ENCODE measurements at places on chromosomes 5 and 9. TPM values are rescaled to one million over a fixed set of nuclear protein-coding genes. Genes with fewer than 3 reads are reported as not detected.

The KCNMB1 gene
- not detected for total RNA-seq

DNA sequence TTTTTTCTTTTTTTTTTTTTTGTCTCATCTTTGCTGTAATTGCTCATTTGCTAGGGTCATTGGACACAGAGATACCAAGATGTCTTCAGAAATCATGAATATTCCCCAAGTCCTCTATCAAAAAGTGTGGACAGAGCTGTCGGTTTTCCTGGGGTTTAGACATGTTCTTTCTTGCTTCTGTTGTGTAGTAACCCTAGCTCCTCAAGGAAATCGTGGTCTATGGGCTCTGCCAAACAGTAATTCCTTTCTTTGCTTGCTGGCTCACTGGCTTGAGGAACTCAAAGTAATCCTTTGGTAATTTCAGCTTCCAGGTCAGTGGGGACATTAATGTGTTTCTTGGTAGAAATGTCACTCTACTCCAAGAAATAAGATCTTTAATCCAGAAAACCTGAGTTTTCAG is 101.7 kb downstream of the TMC1 start:
- H3K4me3 ChIP-seq, result no peak overlapping the region
- H3K4me1 ChIP-seq, result no peaks in the 10 kb centered on the region
- H3K27ac ChIP-seq, result no peak overlapping the region
- no peaks in the 10 kb centered on the region for H3K36me3 ChIP-seq
- no peaks in the 10 kb centered on the region for H3K27me3 ChIP-seq

GRCh38 chr5:33891788-33892619 is at the start of gene ADAMTS12:
ADAMTS12 (minus strand) TSS chr5:33891990; CDS start chr5:33891856, 134 bp downstream.
- H3K4me3 ChIP-seq, result peak within 1 kb of the TSS; percentile 23
- DNase-seq, result no peak
- peaks cover 56% of the 10 kb centered on the region for H3K27me3 ChIP-seq
- H3K36me3 ChIP-seq, result no peaks in the 10 kb centered on the region

The PCDHGB1 gene
- 7.6 TPM for total RNA-seq

GRCh38 chr9:116366241-116366640 is 212.7 kb downstream of the PAPPA start:
- H3K4me3 ChIP-seq, result no peak overlapping the region
- peaks cover 17% of the 10 kb centered on the region for H3K4me1 ChIP-seq
- DNase-seq, result no peak

DNA sequence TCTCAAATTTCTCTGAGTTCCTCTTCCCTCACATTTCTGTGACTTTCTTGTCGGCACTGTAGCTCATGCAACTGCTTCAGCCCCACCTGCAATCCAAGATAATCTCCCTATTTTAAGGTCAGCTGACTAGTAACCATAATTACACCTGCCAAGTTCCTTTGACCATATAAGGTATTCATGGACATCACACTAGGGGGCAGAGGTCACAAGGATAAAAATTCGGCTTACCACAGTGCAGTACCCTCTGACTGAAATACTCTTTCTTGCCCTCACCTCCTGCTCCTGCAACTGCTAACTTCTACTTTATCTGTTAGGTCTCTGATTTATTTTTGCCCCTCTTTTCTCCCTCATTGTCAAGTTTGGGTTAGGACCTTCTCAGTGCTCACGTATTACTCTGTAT is 144.2 kb downstream of the GDNF start:
- H3K4me3 ChIP-seq, result no peak overlapping the region
- H3K27me3 ChIP-seq, result no peaks in the 10 kb centered on the region
- no peaks in the 10 kb centered on the region for H3K36me3 ChIP-seq
- DNase-seq, result no peak
- H3K4me1 ChIP-seq, result no peaks in the 10 kb centered on the region

The FTMT gene
- total RNA-seq, result not detected

GRCh38 chr5:138541511-138542179 is 1.4 kb downstream of the ETF1 start:
- DNase-seq, result no peak
- peaks cover 28% of the 10 kb centered on the region for H3K4me1 ChIP-seq
- peak overlapping the region; percentile 87 for H3K4me3 ChIP-seq
- peak overlapping the region; percentile 99 for H3K27ac ChIP-seq
- peaks cover 34% of the 10 kb centered on the region for H3K36me3 ChIP-seq
- H3K27me3 ChIP-seq, result no peaks in the 10 kb centered on the region

- no peaks in the 10 kb centered on the region for H3K36me3 ChIP-seq
- DNase-seq, result no peak
- H3K27ac ChIP-seq, result peak overlapping the region; percentile 70
- no peaks in the 10 kb centered on the region for H3K27me3 ChIP-seq
- H3K4me1 ChIP-seq, result peaks cover 54% of the 10 kb centered on the region
These were observed 50.6 kb downstream of the SHB start for GRCh38 chr9:38018241-38018957.

The RPL35 gene
- total RNA-seq, result 1,637 TPM

DNA sequence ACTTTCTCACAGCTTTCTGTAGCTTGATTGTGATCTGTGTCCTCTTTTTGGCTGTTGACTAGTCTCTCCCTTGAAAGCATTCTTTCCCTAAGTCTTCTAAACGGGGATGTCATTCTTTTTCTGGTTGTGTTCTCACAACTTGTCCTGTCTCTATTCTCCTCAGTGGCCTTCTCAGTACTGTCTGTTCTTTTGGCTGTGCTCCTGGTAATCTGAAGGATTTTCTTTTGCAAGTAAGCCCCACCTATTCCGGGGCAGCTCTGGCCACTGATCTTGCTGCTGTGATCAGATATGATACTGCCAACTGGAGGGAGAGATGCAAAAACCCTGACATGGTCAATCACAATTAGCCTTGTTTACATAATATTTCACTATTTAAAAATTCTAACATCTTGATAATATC is 172.2 kb downstream of the CDC42SE2 start:
- no peak overlapping the region for H3K4me3 ChIP-seq
- H3K4me1 ChIP-seq, result no peaks in the 10 kb centered on the region
- H3K27ac ChIP-seq, result no peak overlapping the region
- H3K36me3 ChIP-seq, result peaks cover 36% of the 10 kb centered on the region
- no peaks in the 10 kb centered on the region for H3K27me3 ChIP-seq

DNA sequence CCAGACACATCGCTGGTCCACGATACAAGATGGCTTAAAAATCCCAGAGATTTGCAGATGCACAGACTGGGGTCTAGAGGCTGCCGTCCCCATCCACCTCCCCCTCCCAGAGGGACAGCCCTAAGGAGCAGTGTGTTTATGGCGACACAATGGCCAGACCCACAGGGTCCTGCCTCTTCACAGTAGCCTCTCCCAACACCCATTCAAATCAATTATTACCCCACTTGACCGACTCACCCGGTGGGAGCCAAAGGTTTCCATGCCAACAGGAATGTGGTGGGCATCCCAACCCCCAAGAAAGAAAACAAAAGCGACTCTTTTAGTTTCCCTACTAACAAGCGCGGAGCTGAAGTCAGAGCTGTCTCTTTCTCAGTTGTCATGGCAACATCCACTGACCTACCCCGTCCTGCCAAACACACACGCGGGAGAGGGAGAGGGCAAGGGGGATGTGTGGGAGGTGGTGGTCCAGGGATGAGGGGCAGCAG is 209.0 kb downstream of the TTLL11 start:
- no peaks in the 10 kb centered on the region for H3K27me3 ChIP-seq
- H3K36me3 ChIP-seq, result no peaks in the 10 kb centered on the region
- no peak overlapping the region for H3K4me3 ChIP-seq
- no peak overlapping the region for H3K27ac ChIP-seq

DNA sequence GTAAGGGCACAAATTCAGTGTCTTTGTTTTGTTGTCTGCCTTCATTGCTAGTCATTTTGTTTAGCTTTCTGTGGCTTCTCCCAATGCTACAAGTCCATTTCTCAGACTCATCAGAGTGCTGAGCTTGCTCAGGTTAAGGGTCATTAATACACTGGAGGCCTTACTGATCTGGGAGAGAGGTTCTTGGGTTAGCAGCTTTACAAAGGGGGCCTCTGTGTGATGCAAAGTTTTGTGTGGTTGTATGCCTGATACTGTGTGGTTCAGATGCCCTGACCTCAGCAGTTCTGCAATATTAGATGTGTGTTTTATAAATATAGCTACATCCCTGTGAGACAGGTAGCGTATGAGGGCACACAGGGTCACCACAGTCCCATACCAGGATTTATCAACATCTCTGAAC is 34.8 kb upstream of the SMARCA2 start:
- H3K4me3 ChIP-seq, result no peak overlapping the region
- no peaks in the 10 kb centered on the region for H3K4me1 ChIP-seq
- no peak overlapping the region for H3K27ac ChIP-seq
- DNase-seq, result no peak
- H3K36me3 ChIP-seq, result no peaks in the 10 kb centered on the region

GRCh38 chr5:83988293-83988685 is 267.6 kb upstream of the HAPLN1 start:
- no peak overlapping the region for H3K27ac ChIP-seq
- H3K4me3 ChIP-seq, result no peak overlapping the region
- DNase-seq, result no peak
- H3K36me3 ChIP-seq, result no peaks in the 10 kb centered on the region

DNA sequence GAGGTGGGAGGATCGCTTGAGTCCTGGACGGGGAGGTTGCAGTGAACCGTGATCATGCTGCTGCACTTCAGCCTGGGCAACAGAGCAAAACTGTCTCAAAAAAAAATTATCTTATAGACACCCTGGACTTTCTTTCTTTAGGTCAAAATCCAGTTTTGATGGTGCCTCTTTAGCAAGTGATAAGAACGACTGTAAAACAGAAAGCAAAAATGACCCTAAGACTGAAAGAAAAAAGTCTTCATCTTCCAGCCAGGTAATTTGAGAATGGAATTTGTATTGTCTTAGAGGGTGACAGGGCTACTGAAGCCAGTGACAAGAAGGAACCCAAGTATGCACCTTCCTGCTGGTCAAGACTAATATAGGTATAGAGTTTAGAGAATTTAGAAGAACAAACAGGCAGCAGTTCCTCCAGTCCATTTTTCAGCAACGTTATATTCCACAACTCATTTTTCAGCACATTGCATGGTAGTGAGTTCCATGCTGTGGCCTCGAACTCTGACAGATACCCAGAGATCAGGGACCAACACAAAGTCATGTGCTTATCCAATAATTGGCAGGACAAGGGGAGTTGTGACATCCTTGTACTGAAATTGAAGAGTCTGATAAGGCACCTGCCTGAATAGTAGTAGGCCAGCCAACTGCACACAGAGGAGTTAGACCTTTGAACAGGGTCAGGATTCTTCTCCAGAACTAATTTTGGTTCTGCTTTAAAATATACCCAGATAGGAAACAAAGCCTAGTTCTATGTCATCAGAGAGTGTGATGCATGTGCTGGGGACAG is 46.5 kb downstream of the GRAMD2B start:
- no peaks in the 10 kb centered on the region for H3K4me1 ChIP-seq
- no peak overlapping the region for H3K27ac ChIP-seq
- no peak overlapping the region for H3K4me3 ChIP-seq
- H3K27me3 ChIP-seq, result no peaks in the 10 kb centered on the region
- DNase-seq, result no peak

DNA sequence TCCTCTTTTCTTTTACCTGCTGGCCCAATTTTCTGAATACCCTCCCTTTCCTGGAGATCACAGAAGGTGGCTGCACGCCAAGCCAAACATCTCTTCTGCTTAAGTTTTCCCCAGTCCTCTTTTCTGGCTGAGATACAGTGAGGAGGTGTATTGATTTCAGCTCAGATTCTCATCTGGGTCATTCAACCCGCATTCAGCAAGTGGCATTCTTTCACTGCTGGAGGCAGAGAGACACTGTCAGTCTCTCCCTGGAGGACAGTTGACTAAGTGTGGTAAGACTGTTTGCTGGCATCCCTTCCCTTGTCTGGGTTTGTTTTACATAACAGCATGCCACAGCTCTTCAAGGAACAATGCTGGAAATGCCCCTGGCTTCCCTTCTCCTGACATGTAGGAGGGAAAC is 60.5 kb downstream of the GABRG2 start:
- no peak overlapping the region for H3K27ac ChIP-seq
- no peaks in the 10 kb centered on the region for H3K36me3 ChIP-seq
- no peak for DNase-seq

- no peaks in the 10 kb centered on the region for H3K36me3 ChIP-seq
- H3K4me3 ChIP-seq, result peak overlapping the region; percentile 71
- no peak for DNase-seq
- H3K27me3 ChIP-seq, result no peaks in the 10 kb centered on the region
These were observed 819 bp downstream of the LSM11 start for GRCh38 chr5:157744051-157745011.

- H3K27me3 ChIP-seq, result no peaks in the 10 kb centered on the region
- H3K36me3 ChIP-seq, result no peaks in the 10 kb centered on the region
- peaks cover 6% of the 10 kb centered on the region for H3K4me1 ChIP-seq
- no peak for DNase-seq
- H3K4me3 ChIP-seq, result no peak overlapping the region
These were observed 103.3 kb downstream of the ESM1 start for GRCh38 chr5:54882101-54882500.

The TMEM252 gene
- total RNA-seq, result not detected

DNA sequence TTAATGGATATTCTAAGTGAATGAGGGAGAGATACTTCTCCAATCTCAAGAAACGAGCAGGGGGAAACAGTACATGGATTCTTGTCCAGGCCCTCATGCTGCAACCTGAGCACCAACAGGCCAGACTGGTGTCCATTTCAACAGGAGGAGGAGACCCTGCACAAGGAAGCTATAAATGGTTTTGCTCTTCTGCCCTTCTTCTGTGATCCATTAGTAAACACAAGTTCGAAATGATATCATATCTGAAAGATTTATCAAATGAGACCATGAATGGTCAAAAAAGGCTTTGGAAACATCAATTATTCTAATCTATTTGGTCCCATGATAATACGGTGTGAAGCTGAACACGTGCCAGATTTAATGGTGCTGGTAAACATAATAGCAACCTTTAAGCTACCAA is 109.8 kb downstream of the NR6A1 start:
- peaks cover 31% of the 10 kb centered on the region for H3K4me1 ChIP-seq
- peak overlapping the region; percentile 83 for H3K27ac ChIP-seq
- no peak for DNase-seq
- no peaks in the 10 kb centered on the region for H3K27me3 ChIP-seq
- H3K36me3 ChIP-seq, result no peaks in the 10 kb centered on the region

DNA sequence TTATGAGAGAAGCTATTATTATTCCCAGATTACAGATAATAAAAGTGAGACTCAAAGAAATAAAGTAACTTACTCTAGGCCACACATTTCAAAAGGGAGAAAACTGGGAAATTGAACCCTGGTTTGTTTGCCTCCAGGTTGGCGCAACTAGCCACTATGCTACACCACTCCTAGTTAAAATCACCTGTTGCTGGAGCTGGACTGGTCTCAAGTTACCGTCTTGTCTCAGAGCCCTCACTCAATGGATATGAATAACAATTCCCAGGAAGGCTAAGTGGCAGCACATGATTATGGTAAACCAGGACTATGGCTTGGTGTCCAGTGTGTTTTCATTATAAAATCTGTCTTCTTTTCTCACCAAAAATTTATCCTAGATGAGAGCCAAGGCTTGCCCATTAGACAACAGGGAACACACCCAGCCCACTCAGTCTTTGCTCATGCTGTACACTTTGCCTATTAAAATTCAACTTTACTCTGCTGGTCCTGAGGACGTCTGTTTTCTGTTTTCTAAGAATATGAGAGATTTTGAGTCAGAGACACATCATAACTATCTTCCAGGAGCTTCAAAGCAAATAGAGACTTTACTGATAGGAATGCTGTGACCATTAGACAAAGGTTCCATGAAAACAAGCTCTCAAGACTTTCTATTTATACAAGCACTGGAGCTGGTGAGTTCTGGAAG is 58.1 kb downstream of the ADRB2 start:
- no peaks in the 10 kb centered on the region for H3K36me3 ChIP-seq
- no peaks in the 10 kb centered on the region for H3K27me3 ChIP-seq
- no peak overlapping the region for H3K4me3 ChIP-seq
- no peaks in the 10 kb centered on the region for H3K4me1 ChIP-seq

All from A673 (cell line).